ENCODE measurements at places on chromosomes 1 and 21.

DNA sequence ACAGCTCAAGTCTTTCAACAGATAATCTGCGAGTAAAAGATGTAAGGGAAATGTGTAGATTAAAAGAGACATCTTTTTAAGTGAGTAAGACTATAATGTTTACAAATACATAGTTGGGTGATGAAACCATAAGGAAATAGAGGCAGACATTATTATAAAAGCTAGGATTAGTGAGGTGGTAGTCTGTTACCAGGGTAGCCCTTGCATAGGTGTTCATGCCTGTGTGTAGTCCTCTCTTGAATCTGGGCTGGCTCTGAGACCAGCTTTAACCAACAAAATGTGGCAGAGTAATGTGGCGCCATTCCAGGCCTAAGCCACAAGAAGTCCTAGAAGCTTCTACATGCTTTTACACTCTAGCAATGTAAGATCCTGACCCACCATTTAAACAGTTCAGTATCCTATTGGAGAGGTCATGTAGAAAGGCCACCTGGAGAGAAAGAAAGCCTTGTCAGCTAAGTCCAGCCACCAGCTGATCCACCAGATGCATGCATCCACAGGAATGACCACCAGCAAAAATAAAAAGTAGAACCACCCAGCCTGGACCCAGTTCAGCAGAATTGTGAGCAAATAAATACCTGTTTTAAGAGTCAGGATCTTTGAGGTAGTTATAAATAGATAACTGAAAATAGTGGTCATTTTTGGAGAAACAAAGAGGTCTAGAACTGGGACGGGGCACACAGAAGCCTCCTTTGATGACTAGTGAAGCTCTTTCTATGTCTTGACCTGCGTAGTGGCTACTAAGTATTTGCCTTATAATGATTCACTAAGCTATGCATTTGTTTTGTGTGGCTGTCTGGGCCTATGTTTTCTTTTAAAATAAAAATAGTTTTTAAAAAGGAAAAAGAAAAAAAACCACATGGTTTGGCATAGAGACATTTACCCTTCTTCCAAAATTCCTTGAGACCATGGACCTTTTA is 8.1 kb downstream of the NIBAN1 start:
- H3K27me3 ChIP-seq, result no peaks in the 10 kb centered on the region
- H3K36me3 ChIP-seq, result peaks cover 22% of the 10 kb centered on the region
- H3K4me1 ChIP-seq, result peaks cover 7% of the 10 kb centered on the region
- DNase-seq, result no peak
- H3K4me3 ChIP-seq, result no peak overlapping the region
- no peak overlapping the region for H3K27ac ChIP-seq

GRCh38 chr21:30942192-30942591 is 60.8 kb upstream of the KRTAP11-1 start:
- H3K4me1 ChIP-seq, result no peaks in the 10 kb centered on the region
- H3K4me3 ChIP-seq, result no peak overlapping the region
- H3K27ac ChIP-seq, result no peak overlapping the region
- no peaks in the 10 kb centered on the region for H3K36me3 ChIP-seq
- DNase-seq, result no peak
- no peaks in the 10 kb centered on the region for H3K27me3 ChIP-seq

GRCh38 chr1:215104283-215104682 is 21.7 kb downstream of the KCNK2 start:
- H3K4me1 ChIP-seq, result no peaks in the 10 kb centered on the region
- H3K36me3 ChIP-seq, result no peaks in the 10 kb centered on the region
- H3K27ac ChIP-seq, result no peak overlapping the region

DNA sequence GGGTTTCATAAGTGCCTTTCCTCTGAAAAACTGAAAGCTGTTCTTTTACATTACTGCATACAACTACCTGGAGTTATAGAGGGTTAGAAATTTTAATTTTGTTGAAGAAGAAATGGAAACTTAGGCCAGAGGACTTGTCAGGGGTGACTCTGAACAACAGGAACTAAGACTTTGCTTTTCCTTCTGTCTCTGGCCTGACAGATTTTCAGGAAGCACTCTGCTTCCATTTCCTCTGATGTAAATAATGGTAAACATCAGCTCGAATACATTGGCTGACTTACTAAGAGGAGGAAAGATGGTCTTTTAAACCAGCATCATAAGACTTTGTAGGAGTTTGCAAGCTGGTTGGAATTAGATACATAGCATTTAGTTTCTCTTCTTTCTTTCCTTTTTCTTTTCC is 27.1 kb upstream of the PLEKHM2 start:
- H3K36me3 ChIP-seq, result peaks cover 52% of the 10 kb centered on the region
- H3K4me3 ChIP-seq, result no peak overlapping the region
- H3K27ac ChIP-seq, result peak overlapping the region; percentile 36
- no peaks in the 10 kb centered on the region for H3K27me3 ChIP-seq
- H3K4me1 ChIP-seq, result no peaks in the 10 kb centered on the region

DNA sequence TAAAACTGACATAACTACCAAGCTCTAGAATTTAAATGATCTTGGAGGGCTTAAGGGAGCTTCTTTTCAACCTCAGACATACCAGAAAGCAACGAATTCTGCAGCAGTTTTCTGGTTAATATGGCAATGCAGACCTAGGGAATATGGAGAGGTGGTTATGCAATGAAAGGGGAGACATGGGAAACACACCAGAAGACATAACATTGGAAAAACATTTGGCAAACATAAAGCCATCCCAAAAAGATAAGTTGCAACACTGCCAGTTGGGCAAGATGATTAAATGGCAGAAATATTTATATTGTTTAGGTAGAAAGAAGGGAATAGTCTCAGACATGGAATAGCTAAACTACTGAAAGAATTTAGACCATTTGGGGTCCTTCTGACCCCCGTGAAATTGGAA is 104.5 kb downstream of the KCNJ6 start:
- H3K36me3 ChIP-seq, result no peaks in the 10 kb centered on the region
- peaks cover 6% of the 10 kb centered on the region for H3K4me1 ChIP-seq
- H3K4me3 ChIP-seq, result no peak overlapping the region
- no peak for DNase-seq

DNA sequence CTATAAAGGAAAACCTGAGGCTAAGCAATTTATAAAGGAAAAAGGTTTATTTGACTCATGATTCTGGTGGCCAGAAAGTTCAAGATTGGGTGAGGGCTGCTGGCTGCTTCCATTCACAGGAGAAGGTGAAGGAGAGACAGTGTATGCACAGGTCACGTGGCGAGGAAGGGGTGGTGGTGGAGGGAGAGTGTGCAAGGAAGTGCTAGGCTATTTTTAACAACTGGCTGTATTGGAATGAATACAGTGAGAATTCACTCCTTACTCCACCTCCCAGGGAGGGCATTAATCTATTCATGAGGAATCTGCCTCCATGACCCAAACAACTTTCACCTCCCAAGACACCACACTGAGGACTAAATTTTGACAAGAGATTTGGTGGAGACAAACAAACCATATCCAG is 51.0 kb downstream of the SYDE2 start:
- no peaks in the 10 kb centered on the region for H3K36me3 ChIP-seq
- no peak overlapping the region for H3K4me3 ChIP-seq
- no peaks in the 10 kb centered on the region for H3K4me1 ChIP-seq
- DNase-seq, result no peak

GRCh38 chr1:6519935-6520671 is 28.6 kb upstream of the PLEKHG5 start:
- peaks cover 11% of the 10 kb centered on the region for H3K36me3 ChIP-seq
- H3K4me3 ChIP-seq, result no peak overlapping the region
- no peaks in the 10 kb centered on the region for H3K27me3 ChIP-seq
- H3K4me1 ChIP-seq, result no peaks in the 10 kb centered on the region
- no peak for DNase-seq
- no peak overlapping the region for H3K27ac ChIP-seq

GRCh38 chr21:27572696-27573095 is 605.8 kb upstream of the ADAMTS5 start:
- H3K27me3 ChIP-seq, result no peaks in the 10 kb centered on the region
- no peaks in the 10 kb centered on the region for H3K36me3 ChIP-seq
- H3K27ac ChIP-seq, result no peak overlapping the region

DNA sequence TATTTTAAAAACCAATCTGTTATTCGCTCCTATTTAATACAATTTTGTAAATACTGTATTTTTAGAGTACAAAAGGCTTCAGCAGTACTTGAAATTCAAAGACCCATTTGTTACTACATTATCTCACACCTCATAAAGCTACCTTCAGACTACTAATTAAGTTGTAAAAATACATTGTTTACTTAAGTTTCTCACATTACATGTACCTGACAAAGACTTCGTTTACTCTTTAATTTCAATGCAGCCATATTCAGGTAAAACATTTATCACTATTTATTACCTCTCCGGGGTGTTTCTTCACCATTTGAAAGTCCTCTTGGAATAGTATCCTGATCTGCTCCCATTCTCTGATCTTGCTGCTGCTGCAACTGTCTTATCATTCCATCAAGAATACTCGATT is 55.2 kb downstream of the BRWD1 start:
- H3K4me3 ChIP-seq, result no peak overlapping the region
- H3K36me3 ChIP-seq, result peaks cover 19% of the 10 kb centered on the region
- no peak for DNase-seq
- no peak overlapping the region for H3K27ac ChIP-seq
- H3K27me3 ChIP-seq, result no peaks in the 10 kb centered on the region

GRCh38 chr1:173009597-173009996 is 41.1 kb downstream of the TNFSF18 start:
- no peaks in the 10 kb centered on the region for H3K36me3 ChIP-seq
- H3K27me3 ChIP-seq, result no peaks in the 10 kb centered on the region
- no peak overlapping the region for H3K4me3 ChIP-seq
- H3K27ac ChIP-seq, result no peak overlapping the region
- H3K4me1 ChIP-seq, result no peaks in the 10 kb centered on the region
- no peak for DNase-seq

DNA sequence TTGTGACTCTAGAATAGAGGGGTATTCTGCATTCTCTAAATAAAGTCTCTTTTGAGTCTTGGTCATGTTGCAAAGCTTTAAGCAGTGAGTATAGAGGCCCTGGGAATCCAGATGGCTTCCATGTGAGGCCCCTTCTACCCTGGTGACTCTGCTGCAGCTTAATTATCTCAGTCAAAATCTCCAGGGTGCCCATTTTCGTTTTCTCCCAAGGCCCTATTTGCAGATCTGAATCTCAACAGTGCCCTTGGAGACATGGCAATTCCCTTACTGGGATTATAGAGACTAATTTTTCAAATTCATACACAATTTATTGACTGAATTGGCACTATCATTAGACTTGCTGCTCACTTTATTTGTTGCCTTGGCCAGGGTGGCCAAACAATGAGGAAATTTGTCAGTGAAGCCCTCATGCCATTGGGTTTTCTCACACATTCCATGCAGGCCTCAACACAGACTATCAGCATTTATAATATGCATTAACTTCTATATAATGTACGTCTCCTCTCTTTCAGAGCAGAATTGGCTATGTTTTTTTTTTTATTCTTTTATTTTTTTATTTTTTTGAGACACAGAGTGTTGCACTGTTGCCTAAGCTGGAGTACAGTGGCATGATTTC is 35.1 kb downstream of the PROX1 start:
- DNase-seq, result no peak
- H3K36me3 ChIP-seq, result no peaks in the 10 kb centered on the region
- H3K4me3 ChIP-seq, result no peak overlapping the region

- peak; percentile 7 for DNase-seq
- H3K36me3 ChIP-seq, result no peaks in the 10 kb centered on the region
- H3K4me1 ChIP-seq, result peaks cover 32% of the 10 kb centered on the region
- no peak overlapping the region for H3K27ac ChIP-seq
These were observed 155.5 kb upstream of the FGGY start for GRCh38 chr1:59141267-59141863.

- H3K27me3 ChIP-seq, result peaks cover 53% of the 10 kb centered on the region
- no peaks in the 10 kb centered on the region for H3K36me3 ChIP-seq
- H3K4me3 ChIP-seq, result no peak overlapping the region
- H3K4me1 ChIP-seq, result peaks cover 32% of the 10 kb centered on the region
- DNase-seq, result no peak
These were observed 48.7 kb downstream of the ELAPOR1 start for GRCh38 chr1:109162626-109163025.

DNA sequence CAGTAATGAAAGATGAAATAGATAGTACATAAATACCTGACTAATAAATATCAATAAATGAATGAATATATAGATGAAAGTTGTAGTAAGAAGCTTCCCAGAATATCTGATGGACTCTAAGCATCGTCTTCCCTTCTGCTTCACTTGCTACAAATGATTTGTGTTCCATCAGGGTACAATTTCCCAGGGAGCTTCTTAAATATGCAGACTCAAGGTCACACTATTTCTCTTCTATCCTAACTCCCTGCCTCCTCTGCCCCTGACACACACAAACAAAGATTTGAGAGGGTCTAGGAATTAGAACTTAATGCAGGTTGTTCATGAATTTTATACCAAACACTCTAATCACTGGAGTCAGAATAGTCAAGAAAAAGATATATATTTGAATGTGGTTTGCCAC is 415.9 kb upstream of the TMPRSS15 start:
- H3K36me3 ChIP-seq, result no peaks in the 10 kb centered on the region
- no peak for DNase-seq
- H3K27ac ChIP-seq, result no peak overlapping the region
- H3K4me1 ChIP-seq, result no peaks in the 10 kb centered on the region
- no peak overlapping the region for H3K4me3 ChIP-seq

DNA sequence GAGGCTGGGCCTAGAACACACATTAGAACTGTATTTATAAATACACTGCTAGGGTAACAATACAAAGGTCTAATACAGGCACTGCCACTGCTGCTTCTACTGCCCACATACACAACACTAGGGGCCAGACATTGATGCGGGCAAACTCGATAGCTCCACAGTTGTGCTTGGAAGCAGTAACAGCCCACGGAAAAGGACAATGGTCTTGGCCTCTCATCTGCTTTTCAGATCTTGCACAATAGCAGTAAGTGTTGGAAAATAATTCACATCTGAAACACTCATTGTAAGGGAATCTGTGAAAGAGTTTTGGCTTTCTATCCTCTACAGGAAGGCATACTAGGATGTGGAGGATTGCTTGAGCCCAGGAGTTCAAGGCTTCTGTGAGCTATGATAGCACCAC is 6.9 kb upstream of the SPOCD1 start:
- H3K36me3 ChIP-seq, result no peaks in the 10 kb centered on the region
- H3K27ac ChIP-seq, result no peak overlapping the region
- peaks cover 14% of the 10 kb centered on the region for H3K4me1 ChIP-seq
- no peak for DNase-seq
- H3K4me3 ChIP-seq, result no peak overlapping the region

DNA sequence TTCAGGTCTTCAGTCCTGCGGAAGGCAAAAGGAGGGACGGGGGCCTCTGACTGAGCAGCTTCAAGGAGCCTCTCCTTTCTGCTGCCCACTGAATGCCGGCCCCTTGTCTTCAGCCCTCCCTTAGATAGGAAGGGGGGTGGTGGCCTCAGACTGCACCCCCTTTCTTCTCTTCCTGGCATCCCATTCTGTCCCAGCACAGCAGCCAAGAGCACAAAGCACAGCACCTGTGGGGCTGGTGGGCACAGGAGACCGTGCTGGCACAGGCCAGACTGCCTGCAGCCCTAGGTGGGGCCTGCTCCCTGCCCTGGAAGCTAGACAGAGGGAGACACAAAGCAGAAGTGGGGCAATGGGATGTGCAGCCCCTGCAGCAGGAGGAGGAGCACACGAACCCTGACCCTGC is 1.7 kb upstream of the PAQR6 start:
- H3K36me3 ChIP-seq, result peaks cover 50% of the 10 kb centered on the region
- H3K27ac ChIP-seq, result no peak overlapping the region
- no peak overlapping the region for H3K4me3 ChIP-seq
- H3K4me1 ChIP-seq, result peaks cover 63% of the 10 kb centered on the region
- no peak for DNase-seq
- no peaks in the 10 kb centered on the region for H3K27me3 ChIP-seq
